Activated T-helper 17 cell treated with anti-CD3 and anti-CD28 coated beads, Interleukin-2, amount 50 U/mL, for 72 hours (primary cell): ENCODE measurements at places on chromosomes 7 and 10. TPM values are rescaled to one million over a fixed set of nuclear protein-coding genes. Genes with fewer than 3 reads are reported as not detected.

Gene CCDC146
- 3.3 TPM for total RNA-seq

Gene YAE1
- total RNA-seq = 13.9 TPM

Gene ADCK2
- 16.6 TPM for total RNA-seq

Gene WIPF3
- total RNA-seq = not detected

Gene PRKAR1B
- total RNA-seq = 26.2 TPM

Gene CD36
- not detected for total RNA-seq

Gene ARHGEF35
- total RNA-seq = 1.1 TPM

Gene OR2A1
- not detected for total RNA-seq

Gene CFAP58
- total RNA-seq = 2.2 TPM

Gene NEBL
- not detected for total RNA-seq

Gene ASIC3
- 9.7 TPM for total RNA-seq

Gene SPDYE1
- not detected for total RNA-seq

Gene MET
- total RNA-seq = 1.6 TPM

- no peak for ATAC-seq
Measured at GRCh38 chr10:131215776-131216175, 95.7 kb downstream of the TCERG1L start.

GRCh38 chr7:25035274-25035673 is 55.3 kb upstream of the OSBPL3 start:
- no peak for ATAC-seq

DNA sequence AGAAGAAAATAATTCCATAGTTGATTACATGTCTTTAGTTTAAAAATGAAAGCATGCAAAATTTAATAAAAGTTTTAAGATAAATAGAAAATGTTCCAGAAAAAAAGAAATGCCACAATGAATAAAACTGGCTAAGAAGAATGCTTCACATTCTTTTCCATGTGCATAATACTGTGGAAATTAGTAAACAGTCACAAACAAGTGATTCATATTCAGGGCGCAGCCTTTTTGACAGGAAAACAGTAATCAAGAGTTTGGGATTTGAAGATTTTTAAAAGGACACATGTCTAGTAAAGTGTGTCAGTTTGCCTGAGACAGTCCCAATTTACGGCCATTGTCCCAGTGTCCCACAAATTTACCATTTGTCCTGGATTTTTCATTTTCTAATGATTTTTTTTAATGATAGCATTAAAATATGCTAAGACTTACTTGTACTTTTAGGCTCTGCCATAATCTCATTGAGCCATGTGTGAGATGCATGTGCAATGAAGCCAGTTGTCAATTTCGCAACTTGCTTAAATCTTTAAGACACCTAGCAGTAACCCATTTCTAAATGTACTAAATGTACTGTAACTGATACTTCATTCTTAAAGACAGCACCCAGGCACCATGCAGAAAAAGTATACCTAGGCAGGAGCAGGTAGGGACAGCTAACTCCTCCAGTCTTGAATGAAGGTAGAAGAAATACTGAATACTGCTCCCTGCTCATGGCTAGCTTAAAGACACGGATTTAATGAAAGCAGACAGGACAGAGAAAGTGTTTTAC is 46.9 kb downstream of the ZNF438 start:
- ATAC-seq = no peak

- peak; percentile 50 for ATAC-seq
Measured at GRCh38 chr7:1742555-1743303, 72.7 kb downstream of the ELFN1 start.

DNA sequence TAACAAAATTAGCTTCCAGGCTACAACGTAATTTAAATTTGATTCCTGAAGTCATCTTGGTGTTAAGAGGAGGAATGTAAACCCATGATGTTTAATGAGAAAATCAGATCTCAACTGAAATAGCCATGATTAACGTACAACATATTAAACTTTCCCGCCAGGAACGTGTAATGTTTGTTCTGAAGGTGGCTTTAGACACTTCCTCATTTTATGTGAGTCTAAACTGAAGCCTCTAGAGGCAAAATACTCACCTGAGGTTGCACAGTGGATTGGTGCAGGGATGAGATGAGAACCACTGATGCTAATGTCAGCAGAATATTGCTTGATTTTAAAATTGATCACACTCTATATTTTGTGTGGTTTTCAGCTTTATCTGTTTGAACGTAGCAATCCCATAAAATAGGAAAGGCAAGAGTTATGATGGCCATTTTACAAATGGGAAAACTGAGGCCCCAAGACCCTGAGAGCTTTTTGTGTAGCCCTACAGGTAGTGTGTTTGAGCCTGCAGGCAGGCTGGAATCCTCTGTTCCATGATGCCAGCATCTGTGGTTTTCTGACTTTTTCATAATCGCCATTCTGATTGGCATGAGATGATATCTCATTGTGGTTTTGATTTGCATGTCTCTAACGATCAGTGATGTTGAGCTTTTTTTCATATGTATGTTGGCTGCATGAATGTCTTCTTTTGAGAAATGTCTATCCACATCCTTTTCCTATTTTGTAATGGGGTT is 243.7 kb upstream of the BMPER start:
- no peak for ATAC-seq

DNA sequence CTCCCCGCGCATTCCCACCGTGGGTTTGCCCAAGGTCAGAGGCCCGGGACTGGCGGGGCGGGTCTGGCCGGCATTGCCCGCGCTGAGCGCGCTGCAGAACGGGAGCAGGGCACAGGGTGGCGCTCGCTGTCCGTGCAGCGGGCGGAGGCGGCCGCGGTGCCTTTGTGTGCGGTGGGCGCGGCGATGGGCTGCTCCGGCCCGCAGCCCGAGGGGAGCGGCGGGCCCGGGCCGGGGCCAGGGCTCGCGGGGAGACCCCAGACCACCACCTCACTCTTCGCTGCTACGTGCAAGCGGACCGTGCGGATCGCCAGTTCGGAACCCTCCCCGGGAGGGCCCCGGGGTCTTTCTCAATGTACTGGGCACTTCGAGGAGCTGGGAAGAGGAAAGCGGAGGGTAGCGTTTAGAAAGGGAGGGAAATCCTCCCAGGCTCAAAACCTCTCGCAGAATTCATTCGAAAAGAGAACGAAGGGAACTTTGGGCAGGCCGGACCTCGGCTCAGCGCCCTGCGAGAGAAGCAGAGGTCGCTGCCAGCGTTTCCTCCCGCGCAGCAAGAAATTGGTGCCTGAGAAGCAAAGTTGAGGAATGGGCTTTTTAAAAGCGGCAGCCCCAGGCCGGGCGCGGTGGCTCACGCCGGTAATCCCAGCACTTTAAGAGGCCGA is 8.5 kb downstream of the SP8 start:
- peak; percentile 42 for ATAC-seq

DNA sequence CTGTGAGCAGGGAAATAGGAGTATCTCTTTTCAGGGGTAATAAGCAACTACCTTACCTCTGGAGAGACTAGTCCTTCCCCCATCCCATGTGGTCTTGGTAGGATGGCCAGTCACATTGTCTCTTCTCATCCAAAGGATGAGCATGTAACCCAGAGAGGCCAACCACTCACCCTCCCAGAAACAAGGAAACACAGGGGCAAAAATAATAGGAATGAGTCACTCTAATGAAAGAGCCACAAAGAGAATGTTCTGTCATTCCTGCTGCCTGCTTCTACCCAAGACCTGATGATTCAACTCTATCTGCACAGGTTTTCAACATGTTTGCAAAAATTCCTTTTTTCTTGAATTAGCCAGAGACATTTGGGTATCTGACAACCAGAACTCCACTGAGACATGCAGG is 99.3 kb upstream of the NFE2L3 start:
- no peak for ATAC-seq

DNA sequence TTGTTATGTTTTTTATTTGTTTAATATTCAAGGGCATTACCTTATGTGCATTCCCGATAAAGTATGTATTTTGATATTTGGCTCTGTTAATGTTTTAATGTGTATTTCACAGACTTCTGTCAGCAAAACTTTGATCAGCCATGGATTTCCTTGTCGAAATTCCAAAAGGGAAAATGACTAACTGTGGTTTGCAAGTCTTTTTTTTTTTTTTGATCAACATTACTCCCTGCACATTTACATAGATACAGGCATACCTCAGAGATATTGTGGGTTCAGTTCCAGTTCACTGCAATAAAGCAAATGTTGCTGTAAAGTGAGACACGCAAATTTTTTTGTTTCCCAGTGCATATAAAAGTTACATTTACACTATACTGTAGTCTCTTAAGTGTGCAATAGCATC is 351.9 kb downstream of the CXCL12 start:
- ATAC-seq = no peak

GRCh38 chr10:1625079-1625478 is 112.2 kb downstream of the ADARB2 start:
- no peak for ATAC-seq

DNA sequence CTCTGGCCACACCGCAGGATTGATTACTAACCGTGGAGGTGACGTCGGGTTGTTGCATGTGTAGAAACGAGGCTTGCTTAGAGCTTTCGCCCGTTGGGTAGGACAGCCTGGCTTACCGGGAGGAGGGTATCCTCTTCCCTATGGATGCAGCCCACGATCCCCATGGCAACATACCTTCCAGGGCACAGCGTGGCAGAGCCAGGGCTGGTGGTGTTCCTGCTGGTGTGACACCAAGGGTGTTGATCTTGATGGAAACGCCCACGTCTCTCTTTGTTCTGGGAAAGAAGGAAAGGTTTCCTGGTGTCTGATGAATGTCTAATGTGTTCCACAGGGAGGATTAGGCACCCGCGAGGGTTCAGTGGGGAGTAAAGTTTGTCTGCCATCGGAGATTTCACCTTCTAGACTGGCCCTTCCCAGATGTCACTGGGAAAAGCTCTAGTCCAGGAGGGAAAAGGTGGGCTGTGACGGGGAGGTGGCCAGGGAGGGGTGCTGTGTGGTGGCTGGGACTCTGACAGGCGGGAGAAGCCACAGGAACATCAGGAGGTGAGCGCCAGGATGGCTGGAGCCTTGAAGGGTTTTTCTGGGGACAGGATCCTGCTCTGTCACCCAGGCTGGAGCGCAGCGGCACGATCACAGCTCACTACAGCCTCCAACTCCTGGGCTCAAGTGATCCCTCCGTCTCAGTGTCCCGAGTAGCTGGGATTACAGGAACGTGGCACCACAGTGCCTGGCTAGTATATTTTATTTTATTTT is 102.1 kb downstream of the CUX1 start:
- no peak for ATAC-seq

DNA sequence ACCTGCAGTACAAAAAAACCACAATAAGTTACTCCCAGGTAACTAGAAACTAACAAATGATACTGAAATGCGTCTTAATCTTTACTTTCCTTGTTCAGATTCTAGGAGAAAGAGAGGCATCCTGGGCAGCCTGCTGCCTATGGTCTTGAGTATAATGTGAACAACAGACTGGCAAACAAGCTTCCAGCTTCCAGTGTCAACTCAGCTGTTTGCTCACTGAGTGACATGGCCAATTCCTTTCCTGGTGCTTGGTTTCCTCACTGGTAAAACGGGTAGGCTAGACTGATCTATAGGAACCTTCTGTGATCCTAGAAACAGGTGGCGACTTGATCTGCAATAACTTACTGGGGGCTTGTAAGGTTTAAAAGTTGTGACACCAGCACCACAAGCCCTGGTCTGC is 10.1 kb downstream of the POLR3A start:
- no peak for ATAC-seq

DNA sequence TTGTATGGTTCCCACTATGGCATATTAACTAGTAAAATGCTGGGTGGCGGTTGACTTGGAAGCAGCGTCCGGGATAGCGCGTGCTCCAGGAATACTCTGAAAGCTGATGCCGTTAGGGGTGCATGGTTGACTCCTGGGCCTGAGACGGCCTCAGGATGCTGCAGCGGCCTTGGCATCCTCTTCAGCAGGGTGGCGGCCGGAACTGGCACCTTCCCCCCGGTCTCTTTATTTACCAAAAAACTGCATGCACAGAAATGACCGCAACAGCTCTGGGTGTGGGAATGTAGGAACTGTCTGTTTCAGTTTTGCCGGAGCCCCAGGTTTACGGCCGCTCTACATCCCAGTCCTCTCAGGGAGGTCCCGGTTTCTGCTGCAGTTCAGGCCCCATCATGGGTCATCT is 28.8 kb downstream of the PFKP start:
- no peak for ATAC-seq

- ATAC-seq = no peak
Measured at GRCh38 chr7:33072471-33072870, 9.9 kb upstream of the NT5C3A start.

DNA sequence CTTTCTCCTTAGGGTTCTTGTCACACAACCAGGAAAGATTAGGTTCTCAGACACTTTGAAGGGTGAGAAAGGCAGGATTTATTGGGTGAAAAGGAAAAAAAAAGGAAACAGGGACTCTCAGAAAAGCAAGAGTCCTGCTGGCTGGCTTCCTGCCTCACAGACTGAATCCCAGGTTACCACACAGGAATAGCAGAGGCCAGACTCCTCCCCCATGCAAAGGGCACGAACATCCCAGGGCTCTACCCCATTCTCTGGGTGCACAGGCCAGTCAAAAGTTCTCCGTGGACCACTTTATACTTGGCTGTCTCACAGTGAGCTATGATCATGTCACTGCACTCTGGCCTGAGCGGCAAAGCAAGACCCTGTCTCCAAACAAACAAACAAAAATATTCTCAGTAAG is 42.6 kb downstream of the HOXA1 start:
- ATAC-seq = no peak

DNA sequence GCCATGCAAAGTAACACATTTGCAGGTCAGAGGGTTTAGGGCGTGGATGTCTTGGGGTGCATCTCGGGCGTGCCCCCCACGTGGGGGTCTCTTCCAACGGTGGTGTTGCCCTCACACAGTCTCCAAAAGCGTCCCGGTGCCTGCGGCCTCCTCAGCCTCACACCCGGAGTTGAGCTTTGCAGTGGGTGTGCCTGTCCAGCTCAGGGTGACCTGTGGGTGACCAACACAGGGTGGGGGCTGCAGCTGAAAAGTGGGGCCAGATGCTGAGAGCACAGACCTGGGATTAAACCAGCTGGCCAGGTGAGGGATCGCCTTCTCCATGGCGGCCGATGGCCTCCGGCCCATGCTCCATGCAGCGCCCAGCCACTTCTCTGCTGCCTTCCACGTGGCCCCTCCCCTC is 63.1 kb downstream of the PWWP2B start:
- no peak for ATAC-seq

DNA sequence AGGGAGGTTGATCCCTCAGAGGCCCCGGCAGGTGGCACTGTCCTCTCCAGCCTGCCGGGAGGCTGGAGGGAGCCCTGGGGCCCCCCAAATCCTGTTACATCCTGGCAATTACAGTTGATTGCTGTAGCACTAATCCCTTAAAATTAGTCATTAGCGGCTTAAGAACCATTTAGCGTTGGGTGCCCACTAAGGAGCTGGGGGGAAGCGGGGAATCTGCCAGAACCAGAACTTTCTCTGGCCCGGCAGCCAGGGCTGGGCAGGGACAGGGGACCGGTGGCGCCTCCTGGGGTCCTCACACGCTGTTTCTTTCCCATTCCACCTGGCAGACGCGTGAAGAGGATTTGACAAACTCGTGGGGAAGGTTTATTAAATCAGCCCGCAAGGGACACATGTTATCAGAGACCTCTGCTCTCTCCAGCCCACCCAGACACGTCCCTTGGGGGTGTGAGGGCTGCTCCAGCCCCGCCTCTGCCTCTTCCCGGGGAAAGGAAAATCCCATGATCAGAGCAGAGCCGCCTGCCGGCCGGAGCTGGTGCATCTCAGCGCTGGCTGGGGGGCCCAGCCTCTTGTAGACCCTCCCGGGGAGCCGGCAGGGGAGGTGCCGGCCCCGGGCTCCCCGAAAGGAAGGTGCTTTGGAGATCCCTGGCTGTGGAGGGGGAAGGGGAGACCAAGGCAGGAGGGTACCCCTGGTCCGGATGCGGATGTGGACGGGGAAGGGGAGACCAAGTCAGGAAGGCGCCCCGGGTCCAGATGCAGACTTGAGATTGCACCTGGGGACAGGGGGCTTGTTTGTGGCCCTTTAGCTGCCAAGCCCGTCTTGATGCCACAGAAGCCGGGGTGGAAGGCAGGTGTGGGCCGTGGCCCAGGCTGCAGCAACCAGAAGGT is 142.7 kb downstream of the ELFN1 start:
- ATAC-seq = no peak
